ENCODE measurements at places on chromosomes 5 and 9. TPM values are rescaled to one million over a fixed set of nuclear protein-coding genes. Genes with fewer than 3 reads are reported as not detected.
A peak's percentile ranks its signal among the peaks of the same experiment; 100 is the strongest.

- DNase-seq: no peak
These were observed 72.9 kb downstream of the ANGPTL2 start for GRCh38 chr9:127049581-127049980.

DNA sequence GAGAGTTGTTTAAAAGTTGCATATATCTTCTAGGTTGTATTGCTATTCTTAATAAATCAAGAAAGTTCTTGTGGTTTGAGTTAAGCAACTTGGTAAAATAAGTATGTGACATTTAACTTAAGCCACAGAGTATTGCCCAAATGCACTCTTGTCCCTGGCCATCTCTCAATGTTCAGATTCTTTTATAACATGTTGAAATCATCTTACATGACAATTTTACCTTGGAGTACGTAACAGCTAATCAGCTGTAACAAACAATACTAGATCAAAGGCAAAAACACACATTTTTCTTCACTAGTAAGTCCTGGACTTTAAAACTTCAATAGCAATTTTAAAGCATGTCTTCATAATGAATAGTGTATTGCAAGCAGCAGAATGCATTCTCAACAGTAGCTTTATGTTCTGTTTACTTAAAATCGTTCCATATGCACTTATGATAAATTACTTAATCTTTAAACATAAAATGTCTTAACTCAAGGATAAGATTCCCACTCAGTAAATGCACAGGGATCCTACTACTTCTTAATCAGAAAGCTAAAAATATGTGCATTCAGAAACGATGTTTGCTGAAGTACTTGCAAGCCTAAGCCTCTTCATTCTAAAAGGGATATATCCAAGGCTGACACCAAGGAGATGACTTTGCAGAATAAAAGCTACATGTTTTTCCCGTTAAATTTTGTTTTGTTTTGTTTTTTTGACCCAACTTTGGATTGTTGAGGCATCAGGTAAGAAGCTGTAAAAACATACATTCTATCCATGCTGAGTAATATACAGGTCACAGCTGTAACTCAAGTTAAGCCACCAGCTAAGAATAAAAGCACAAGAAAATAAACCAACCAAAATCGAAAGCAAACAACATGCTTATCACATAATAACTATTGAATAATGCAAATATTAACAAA is 86.1 kb upstream of the NFIB start:
- DNase-seq: no peak

- DNase-seq: peak; percentile 82
These were observed 81.4 kb downstream of the PGM5 start for GRCh38 chr9:68437785-68438184.

- DNase-seq: no peak
These were observed 156.3 kb downstream of the GOLPH3 start for GRCh38 chr5:32017692-32018367.

GRCh38 chr9:16824545-16825330 is 45.7 kb downstream of the BNC2 start:
- no peak for DNase-seq

DNA sequence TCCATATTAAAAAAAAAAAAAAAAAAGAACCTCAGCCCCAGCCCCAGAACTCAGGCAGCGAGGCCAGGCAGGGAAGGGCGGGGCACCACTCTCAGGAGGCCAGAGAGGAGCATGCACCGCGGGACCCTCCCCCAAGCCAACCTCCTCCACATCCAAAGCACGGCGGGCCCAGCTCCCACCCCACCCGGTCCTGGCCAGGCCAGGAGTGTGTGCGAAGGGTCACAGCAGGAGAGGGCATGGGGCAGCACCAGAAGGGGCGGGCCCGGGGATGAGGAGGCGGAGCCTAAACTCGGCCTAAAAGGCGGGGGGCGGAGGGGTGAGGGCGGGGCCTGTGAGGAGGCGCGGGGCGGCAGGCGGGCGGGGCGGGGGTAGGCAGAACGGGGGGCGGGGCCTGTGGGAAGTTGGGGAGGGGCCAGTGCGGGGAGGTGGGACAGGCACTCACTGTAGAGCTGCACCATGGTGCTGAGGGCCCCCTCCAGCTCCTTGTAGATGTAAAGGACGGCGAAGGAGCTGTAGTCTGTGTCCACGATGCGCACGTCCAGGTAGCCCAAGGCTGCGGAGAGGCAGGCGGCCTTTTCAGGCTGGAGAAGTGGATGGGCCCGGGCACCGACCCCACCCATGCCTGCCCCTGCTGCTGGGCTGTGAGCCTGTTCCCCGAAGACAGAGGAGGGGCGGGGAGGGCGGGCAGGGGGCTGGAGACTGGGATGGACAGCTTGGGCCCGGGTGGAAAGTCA is 1.2 kb downstream of the LCN15 start:
- DNase-seq: peak; percentile 74

GRCh38 chr9:79201636-79202035 is 370.1 kb upstream of the TLE4 start:
- DNase-seq: no peak

DNA sequence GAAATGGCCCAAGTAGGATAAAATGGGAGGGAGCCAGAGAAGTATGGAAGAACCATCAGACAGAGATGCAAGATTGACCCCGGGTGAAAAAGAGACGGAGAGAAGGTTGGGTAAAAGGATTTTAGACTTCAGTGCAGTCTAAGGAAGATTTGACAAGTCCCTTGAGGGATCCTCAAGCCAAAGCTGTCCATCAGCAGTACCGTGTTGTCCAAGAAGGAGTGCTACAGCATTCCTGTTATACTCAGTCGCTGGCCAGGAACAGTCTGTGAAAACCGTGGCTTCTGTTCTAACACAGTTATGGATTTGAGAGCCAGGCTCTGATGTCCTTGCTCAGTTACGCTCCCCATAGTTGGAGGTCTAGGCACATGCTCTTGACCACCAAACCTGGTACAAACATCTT is 383.9 kb upstream of the DAB2 start:
- DNase-seq: no peak

- no peak for DNase-seq
These were observed 73.8 kb downstream of the MED27 start for GRCh38 chr9:132005899-132006298.

GRCh38 chr9:136544548-136544963 is 1.3 kb downstream of the NOTCH1 start:
- peak; percentile 90 for DNase-seq

DNA sequence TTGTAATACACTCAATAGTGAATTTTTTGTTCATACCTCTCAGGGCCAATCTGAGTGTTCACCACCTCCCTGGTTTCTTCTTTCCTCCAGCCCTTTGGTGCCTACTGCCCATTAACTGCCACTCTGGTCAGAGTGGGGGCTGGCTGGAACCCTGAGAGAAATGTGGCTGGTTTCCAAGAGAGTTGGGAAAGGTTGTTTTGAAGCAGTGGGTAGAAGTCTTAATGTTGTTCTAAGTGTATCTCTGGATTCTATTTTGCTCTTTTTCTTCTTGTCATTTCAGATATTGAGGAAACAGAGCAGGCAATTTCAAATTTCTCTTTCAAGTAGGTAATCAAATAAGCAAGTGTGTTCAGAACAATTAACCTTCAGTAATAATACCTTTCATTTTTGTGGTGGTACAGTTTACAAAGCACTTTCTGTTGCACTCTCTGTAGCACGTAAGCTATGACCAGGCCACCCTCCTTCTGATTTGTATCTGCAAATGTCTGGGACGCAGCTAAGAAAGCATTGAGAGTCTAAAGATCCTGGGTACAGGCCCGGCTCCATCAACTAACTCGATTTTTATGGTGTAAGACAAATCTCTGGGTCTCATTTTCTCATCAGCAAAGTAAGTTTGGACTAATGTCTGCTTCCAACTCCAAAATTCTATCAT is 8.4 kb downstream of the SLC1A3 start:
- DNase-seq: no peak

GRCh38 chr5:120375248-120375647 is 88.9 kb upstream of the PRR16 start:
- no peak for DNase-seq

DNA sequence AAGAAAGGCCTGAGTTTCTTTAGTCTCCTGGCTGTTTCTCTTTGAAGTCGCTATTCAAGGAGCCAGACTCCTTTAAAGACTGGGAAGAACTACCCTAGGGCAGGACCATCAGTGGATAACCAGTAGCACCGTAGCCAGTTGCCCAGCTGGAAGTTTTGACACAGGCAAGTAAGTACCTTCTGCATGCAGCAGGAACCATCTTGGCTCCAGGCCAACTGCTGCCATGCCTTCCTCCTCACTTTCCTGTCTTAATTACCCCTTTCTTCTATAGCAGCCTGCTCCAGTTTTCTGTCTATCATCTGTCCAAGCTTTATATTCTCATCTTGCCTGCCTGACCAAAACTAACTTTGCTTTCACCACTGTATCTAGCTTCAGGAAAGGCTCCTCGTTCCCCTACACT is 149.7 kb upstream of the SV2C start:
- DNase-seq: no peak

Gene F12
- not detected for total RNA-seq

Gene TTC23L
- 0.32 TPM for total RNA-seq

Gene CNOT8
- total RNA-seq: 22.5 TPM

Gene SHC3
- 0.16 TPM for total RNA-seq

Gene PCDHGA9
- total RNA-seq: 9.6 TPM

Gene PTGR1
- total RNA-seq: 42.0 TPM

Measured in cardiac septum (tissue), 1 donor.